ENCODE measurements at places on chromosomes 13 and 19.

DNA sequence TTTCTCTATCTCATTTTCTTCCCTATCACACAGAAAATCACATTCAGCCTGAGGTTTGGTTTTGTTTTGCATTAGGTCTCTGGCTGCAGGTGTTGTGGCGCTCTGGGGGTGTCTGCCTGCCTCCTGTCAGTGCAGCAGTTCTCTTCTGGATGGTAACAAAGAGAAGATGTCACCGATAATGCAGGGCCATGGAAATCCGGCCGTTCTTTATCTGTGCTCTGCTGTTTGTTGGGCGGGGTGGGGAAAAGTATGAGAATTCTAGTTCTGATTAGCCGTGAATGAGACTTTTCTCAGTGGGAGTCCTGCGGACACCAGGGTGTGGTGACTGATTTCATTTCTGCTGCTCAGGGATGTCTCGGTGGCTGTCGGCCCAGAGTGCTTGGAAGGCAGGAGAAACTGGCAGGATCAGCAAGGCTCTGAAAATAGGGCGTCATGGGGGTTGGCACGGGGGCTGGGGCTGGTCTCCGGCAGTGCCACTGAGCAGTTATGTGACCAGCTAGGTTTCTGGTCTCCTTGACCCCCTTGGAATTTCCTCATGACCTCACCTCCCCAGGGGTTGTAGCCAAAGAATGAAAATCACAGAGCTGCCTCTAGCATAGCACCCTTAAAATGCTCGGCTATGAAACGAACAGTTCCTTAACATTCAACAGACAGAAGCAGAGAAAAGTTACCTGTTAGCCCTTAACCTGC lies 5.0 kb downstream of the RNF113B start:
- peak overlapping the region; percentile 24 for H3K4me3 ChIP-seq
- H3K4me1 ChIP-seq = peaks cover 68% of the 10 kb centered on the region
- DNase-seq = no peak
- H3K36me3 ChIP-seq = peaks cover 16% of the 10 kb centered on the region
- H3K27me3 ChIP-seq = no peaks in the 10 kb centered on the region

- H3K4me1 ChIP-seq = no peaks in the 10 kb centered on the region
- peak overlapping the region; percentile 55 for H3K27ac ChIP-seq
- no peaks in the 10 kb centered on the region for H3K27me3 ChIP-seq
- H3K36me3 ChIP-seq = peaks cover 52% of the 10 kb centered on the region
Observed at GRCh38 chr13:19664481-19665230, 31.2 kb downstream of the MPHOSPH8 start.

DNA sequence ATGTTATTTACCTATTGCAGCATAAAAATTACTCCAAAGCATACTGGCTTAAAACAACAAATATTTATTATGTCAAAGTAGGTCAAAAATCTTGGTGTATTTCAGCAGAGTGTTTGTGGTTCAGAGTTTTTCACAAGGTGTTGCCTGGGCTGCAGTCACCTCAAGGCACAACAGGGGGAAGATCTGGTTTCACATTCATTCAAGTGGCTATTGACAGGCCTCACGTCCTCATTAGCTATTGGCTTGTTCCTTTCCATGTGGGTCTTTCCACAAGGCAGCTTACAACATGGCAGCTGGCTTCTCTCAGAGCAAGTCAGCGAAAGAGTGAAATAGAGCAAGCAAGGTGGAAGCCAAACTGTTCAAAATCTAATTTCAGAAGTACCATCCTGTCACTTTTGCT lies 602.9 kb downstream of the OLFM4 start:
- peaks cover 3% of the 10 kb centered on the region for H3K27me3 ChIP-seq
- no peak for DNase-seq
- no peak overlapping the region for H3K4me3 ChIP-seq
- no peak overlapping the region for H3K27ac ChIP-seq
- H3K36me3 ChIP-seq = no peaks in the 10 kb centered on the region

DNA sequence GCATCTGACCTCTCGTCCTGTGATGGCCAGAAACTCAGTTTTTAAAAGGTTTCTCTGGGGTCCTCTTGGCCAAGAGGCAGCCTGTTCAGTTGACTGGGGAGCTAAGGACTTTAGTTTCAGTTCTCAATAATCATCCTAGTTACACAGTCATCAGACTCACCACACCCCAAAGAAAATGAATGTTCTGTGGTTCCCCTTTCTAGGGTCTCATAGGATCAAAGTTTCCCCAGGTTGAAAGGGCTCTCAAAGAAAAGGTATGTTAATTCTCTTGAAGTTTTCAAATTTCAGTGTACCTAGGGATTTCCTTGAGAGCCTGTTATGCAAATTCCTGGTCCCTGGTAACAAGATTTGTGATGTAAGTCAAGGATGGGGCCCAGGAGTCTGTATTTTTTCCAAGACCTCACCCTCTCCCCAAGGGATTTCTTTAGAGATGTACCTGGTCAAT lies 94.9 kb downstream of the FAM216B start:
- H3K36me3 ChIP-seq = peaks cover 1% of the 10 kb centered on the region
- no peak for DNase-seq
- no peak overlapping the region for H3K4me3 ChIP-seq

DNA sequence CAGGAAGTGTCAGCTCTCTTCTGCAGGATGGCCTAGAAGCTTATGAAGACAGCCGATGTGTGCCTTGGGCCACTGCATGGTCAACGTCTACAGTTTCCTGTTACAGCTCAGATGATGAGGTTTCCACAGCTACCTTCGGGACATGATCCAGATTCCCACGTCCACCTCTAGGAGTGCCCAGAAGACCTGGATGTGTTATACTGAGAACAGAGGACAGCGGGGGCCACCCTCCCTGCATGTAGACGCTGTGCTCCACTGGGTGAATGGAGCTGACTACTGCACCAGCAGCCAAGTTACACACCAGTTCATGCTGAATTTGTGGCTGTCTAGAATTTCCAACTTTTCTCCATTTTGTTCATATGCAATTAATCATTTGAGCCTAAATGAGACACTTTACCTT lies 78.5 kb upstream of the MTIF3 start:
- no peak overlapping the region for H3K27ac ChIP-seq
- peaks cover 39% of the 10 kb centered on the region for H3K27me3 ChIP-seq
- no peaks in the 10 kb centered on the region for H3K36me3 ChIP-seq
- DNase-seq = no peak
- H3K4me1 ChIP-seq = peaks cover 2% of the 10 kb centered on the region

DNA sequence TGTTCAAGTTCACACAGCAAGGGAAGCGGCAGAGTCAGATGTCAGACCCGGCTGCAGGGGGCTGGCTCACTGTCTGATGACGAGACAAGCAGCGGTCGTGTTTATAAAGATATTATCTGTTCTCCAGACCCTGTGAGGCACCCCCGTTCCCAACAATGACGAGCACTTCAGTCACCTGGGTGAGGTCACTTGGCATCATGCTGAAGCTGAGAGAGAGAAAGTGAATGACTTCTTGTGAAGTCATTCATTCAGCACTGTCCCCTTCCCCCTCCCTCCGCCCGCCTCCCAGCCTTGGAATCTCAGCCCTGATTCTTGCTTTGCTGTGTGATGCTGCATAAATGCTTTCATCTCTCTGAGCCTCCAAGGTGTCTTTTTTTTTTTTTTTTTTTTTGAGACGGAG lies 4.9 kb upstream of the LYPD3 start:
- H3K36me3 ChIP-seq = no peaks in the 10 kb centered on the region
- H3K27ac ChIP-seq = peak overlapping the region; percentile 44
- H3K4me3 ChIP-seq = no peak overlapping the region
- peaks cover 8% of the 10 kb centered on the region for H3K27me3 ChIP-seq
- DNase-seq = no peak
- peaks cover 14% of the 10 kb centered on the region for H3K4me1 ChIP-seq

DNA sequence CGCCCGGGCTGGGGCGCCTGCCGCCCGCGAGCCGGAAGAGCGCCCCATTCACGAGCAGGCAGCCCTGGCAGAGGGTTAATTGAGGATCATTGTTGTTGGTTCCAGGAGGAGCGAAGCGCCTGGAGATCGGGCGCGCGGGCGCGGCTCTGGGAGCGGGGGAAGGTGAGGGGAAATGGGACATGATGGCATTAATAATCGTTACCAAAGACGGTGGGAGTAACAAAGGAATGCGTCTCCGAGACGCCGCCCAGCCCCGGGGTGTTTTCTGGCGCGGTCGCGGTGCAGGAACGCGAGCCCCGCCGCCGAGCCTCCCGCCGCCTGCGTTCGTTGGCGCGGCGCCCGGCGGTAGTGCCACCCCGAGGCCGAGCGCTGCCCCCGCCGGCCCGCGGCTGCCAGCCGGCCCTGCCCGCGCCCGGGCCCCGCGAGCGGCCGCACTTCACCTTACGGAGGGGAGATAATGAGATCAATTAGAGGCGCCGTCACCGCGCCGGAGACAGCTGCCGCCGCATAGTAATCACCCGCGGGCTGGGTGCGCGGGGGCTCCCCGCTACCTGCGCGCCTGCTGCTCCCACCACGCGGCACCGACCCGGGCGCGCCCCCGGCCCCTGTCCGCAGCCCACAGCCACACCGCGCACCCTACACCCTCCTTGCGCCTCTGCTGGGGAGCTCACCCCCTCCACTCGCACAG lies 2.8 kb downstream of the ZNF536 start:
- H3K4me3 ChIP-seq = peak overlapping the region; percentile 71
- peaks cover 14% of the 10 kb centered on the region for H3K4me1 ChIP-seq
- peak; percentile 38 for DNase-seq
- H3K36me3 ChIP-seq = no peaks in the 10 kb centered on the region
- peak overlapping the region; percentile 56 for H3K27ac ChIP-seq

DNA sequence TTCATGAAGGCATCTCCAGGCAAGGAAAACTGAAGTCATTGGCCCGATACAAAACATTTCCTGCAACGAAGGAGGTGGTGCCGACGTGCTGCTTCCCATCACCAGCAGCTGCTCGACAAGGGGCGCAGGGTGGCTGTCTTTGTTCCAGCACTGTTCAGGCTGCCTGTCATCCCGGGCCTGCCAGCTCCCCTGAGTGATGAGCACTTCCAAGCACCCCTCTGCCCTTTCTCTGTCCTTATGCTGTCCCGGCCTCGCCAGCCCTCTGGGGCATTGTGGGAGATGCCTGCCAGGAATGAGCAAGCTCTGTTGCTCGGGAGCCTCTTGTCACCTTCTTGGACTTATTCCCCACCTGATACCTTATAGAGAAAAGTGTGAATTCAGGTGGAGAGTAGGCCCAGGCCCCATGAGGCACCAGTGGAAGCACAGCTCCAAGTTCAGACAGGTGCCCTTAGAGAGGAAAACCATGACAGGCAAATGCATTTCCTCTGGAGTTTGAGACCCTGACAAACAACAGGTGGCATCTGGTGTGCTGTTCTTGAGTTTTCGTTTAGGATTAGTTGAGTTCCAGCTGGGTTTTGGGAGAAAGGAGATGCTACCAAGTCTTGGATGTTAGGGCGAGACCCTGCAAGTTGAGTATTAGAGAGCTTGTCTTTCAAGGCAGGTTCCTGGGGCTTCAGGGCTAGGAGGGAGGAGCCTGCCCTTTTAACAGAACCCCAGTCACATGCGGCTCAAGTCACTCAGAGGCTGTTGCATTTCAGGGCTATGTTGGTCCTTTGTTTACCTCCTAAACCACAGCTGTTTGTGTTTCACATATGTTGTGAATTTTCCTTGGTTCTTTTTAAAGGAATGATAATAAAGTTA lies 21.4 kb downstream of the BBC3 start:
- H3K27me3 ChIP-seq = no peaks in the 10 kb centered on the region
- H3K27ac ChIP-seq = peak overlapping the region; percentile 71
- no peak overlapping the region for H3K4me3 ChIP-seq
- DNase-seq = no peak
- H3K36me3 ChIP-seq = peaks cover 35% of the 10 kb centered on the region
- H3K4me1 ChIP-seq = peaks cover 5% of the 10 kb centered on the region

GRCh38 chr19:31439270-31439573 lies 90.0 kb upstream of the TSHZ3 start:
- no peaks in the 10 kb centered on the region for H3K27me3 ChIP-seq
- peaks cover 17% of the 10 kb centered on the region for H3K4me1 ChIP-seq
- H3K27ac ChIP-seq = no peak overlapping the region

- no peak overlapping the region for H3K27ac ChIP-seq
- H3K4me1 ChIP-seq = no peaks in the 10 kb centered on the region
- no peak overlapping the region for H3K4me3 ChIP-seq
- peaks cover 70% of the 10 kb centered on the region for H3K27me3 ChIP-seq
Observed at GRCh38 chr19:5394551-5395505, 54.2 kb upstream of the PTPRS start.

DNA sequence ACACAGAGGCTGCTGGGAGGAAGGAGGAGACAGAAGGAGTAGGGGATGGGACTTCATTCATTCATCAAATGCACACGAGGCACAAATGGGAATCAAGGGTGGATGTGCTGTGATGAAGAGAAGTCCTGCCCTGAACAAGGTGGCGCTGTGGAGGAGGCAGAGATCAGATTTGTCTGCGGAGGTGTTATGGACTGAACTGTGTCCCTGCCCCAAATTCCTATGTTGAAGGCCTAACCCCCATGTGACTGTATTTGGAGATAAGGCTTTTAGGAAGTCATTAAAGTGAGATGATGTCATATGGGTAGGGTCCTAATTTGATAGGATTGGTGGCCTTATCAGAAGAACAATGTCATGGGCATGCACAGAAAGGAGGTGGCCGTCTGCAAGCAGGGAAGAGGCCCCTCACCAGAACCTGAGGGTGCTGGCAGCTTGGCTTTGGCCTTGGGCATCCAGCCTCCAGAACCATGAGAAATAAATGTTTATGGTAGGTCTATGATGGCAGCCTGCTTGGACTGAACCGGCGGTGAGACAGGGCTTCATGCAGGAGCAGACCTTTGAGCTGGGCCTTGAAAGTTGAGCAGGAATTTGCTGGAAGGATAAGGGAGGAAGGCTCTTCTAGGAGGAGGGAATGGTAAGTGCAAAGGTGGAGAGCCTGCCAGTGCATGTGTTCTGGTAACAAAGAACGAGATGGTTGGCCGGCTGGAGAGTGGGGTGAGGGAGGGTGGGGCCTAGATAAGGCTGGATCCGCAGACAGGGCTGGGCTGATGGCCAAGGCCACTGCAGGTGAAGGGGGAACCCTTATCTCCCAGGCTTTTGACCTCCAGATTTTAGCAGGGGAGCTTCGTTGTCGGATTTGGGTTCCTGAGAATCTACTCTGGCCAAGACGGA lies 2.7 kb upstream of the CEBPA start:
- H3K4me3 ChIP-seq = peak overlapping the region; percentile 71
- peaks cover 26% of the 10 kb centered on the region for H3K4me1 ChIP-seq

- H3K4me1 ChIP-seq = peaks cover 7% of the 10 kb centered on the region
- H3K4me3 ChIP-seq = no peak overlapping the region
- H3K36me3 ChIP-seq = no peaks in the 10 kb centered on the region
- H3K27ac ChIP-seq = no peak overlapping the region
- no peaks in the 10 kb centered on the region for H3K27me3 ChIP-seq
Observed at GRCh38 chr13:81326913-81327312, 986.0 kb upstream of the SPRY2 start.

DNA sequence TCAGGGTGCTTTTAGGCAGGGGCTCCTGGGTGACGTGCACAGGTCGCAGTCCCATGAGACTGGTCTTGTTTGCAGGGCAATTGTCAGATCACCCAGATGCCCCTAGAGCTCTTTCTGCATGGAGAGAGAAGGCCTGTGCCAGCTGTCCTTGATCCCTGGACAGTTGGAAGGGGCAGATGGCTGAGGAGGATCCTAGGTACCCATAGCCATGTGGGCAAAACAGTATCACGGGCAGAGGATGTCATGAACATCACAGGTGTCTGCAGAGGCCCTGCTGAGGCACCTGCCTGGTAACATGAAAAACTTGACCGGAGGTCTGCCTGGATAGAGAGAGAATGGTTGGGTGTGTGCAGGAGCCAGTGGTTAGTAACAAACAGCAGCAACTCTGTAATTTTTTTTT lies 99.3 kb downstream of the ZNF536 start:
- H3K4me1 ChIP-seq = no peaks in the 10 kb centered on the region
- DNase-seq = no peak
- H3K36me3 ChIP-seq = no peaks in the 10 kb centered on the region
- H3K4me3 ChIP-seq = no peak overlapping the region

GRCh38 chr19:54877471-54877870 lies 3.4 kb downstream of the FCAR start:
- DNase-seq = no peak
- peaks cover 3% of the 10 kb centered on the region for H3K4me1 ChIP-seq
- no peak overlapping the region for H3K27ac ChIP-seq
- H3K4me3 ChIP-seq = no peak overlapping the region
- peaks cover 34% of the 10 kb centered on the region for H3K27me3 ChIP-seq
- no peaks in the 10 kb centered on the region for H3K36me3 ChIP-seq

All from mesothelial cell of epicardium (in vitro differentiated cells).